ENCODE measurements at places on chromosomes 2 and 18.

- DNase-seq, result no peak
Measured at GRCh38 chr18:62398291-62398690, 73.2 kb downstream of the TNFRSF11A start.

DNA sequence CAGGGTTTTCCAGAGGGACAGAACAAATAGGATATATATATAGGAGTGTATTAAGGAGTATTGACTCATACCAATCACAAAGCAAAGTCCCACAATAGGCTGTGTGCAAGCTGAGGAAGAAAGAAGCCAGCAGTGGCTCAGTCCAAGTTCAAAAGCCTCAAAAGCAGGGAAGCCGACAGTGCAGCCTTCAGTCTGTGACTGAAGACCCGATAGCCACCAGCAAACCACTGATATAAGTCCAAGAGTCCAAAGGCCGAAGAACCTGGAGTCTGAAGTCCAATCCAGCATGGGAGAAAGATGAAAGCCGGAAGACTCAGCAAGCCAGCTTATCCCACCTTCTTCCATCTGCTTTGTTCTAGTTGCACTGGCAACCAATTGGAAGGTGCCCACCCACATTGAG is 39.0 kb upstream of the GPD2 start:
- DNase-seq, result no peak

- DNase-seq, result no peak
Measured at GRCh38 chr2:96664366-96664925, 21.9 kb downstream of the FER1L5 start.

DNA sequence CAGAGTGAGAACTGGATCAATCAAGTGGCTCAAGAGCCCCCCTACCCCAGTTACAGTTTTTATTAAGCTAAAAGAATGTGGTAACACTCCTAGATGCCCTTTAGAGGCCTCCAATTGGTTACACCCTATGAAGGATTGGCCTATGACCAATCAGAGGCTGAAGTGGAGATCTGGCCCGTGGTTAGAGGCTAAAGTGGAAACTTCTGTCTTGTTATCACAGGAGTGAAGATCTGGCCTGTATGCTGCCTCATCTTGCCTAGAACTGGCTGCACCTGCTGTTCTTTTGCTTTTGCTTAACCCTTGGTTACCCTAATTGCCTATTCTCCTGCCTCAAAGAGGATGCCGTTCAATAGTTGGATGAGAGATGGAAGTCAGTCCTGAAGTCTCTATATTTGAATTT is 100.1 kb upstream of the MAP2 start:
- no peak for DNase-seq

- no peak for DNase-seq
Measured at GRCh38 chr2:112787729-112788393, 3.6 kb upstream of the IL1A start.

GRCh38 chr2:39217192-39217550 is 26.6 kb downstream of the CDKL4 start:
- no peak for DNase-seq

DNA sequence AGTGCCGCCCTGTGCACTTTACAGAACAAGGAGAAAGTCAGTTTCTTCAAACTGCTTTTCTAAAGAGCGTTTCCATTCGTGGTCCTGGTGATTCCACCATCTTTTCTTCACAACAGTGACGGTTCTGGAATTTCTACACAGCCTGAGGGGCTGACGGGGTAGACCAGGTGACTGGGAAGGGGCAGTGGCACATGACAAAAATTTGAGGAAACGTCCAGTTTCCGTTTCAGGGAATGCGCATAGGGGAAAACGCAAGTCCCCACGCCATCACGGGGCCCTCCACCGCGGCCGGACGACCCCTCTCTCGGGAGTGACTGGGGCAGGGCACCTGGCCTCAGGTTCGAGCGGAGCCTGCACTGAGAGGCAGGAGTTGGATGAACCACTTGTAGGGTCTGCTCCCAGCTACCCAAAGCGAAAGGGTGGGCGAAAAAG is 980 bp upstream of the SPTBN1 start:
- DNase-seq, result no peak

GRCh38 chr2:190418727-190419126 is 10.6 kb downstream of the MFSD6 start:
- no peak for DNase-seq

- DNase-seq, result no peak
Measured at GRCh38 chr2:190912726-190913125, 32.1 kb downstream of the GLS start.

DNA sequence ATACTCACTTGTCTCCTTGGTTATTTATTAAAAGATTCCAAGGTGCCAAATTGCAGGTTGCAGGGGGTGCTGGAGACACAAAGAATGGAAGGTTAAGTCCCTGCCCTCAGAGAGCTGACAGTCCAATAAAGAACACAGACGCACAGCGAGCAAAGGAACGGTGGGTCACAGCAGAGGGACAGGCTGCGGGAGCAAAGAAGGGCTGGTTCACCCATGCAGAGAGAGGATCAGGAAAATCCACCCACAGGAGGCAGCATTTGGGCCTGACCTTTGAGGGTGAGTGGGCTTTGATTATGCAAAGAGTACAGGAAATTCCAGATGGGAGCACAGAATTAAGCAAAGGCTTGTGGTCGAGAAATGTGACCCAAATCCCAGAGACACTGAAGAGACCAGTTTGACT is 45.0 kb downstream of the ZBTB7C start:
- DNase-seq, result no peak

DNA sequence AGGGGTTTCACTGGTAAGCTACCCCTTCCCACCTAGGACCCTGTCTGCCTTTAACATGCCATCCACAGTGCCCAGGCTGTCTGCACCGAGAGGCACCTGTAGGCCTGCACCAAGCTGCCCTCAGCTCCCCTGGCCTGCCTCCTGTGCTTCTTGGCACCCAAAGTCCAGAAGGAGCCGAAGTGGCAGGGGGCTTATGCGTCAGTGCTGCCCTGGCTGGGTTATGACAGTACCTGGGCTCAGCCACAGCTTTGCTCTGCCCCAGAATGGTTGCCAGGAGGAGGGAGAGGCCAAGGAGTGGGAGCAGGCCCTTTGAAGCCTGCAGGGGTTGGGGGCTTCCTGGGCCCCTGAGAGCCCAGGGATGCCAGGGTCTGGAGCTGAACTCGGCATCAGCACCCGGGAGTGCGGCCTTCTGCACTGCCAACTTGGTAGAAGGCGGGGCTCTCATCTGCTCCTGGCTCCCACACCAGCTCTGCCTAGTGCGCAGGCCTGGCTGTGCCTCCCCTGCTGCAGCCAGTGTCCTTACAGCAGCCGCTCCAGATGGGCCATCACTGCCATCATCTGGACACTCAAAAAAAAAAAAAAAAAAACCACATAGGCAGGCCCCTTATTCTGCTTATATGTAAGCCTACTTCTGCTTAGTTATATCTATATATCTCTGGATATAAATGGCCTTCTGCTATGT is 155.4 kb downstream of the THSD7B start:
- DNase-seq, result no peak

- no peak for DNase-seq
Measured at GRCh38 chr18:42781298-42781815, 334.1 kb downstream of the RIT2 start.

- no peak for DNase-seq
Measured at GRCh38 chr2:170238776-170239175, 60.8 kb downstream of the MYO3B start.

DNA sequence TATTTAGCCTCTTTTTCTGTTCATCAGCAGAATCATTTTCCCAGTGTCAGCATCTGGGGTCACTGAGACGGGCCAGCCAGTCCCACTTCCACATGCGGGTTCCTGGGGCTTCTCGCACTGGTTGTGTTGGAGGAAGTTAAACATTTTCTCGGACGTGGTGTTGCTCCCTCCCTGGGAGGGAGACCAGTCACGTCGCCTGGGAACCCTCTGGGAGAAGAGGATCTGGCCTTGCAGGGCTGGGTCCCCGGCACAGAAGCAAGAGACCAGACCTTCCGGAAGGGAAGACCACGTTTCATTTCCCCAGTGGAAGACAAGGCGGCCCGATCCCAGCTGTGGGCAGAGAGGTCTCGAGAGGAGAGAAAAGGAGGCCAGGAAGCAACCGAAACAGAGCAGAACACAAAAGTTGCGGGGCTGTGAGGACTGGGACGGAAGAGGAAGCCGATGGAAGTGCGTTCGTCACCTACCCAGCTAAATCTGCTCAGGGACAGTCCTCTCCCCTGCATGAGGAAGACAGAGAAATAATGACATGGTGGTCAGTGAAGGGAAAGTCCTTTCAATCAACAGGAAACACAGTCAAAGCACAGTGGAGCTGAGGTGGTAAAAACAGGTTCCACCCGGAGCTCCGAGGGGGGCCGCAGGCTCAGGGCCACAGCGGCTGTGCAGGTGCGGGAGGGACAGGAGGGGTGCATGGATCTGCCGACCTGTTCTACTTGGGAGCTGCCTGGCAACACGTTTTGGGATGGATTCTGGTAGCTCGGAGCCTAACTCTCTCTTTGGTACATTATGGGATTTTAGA is 144.4 kb downstream of the MBP start:
- DNase-seq, result no peak

GRCh38 chr18:26386002-26386401 is 159.8 kb downstream of the TAF4B start:
- DNase-seq, result peak; percentile 20

GRCh38 chr2:212109217-212109616 is 429.4 kb downstream of the ERBB4 start:
- DNase-seq, result no peak

DNA sequence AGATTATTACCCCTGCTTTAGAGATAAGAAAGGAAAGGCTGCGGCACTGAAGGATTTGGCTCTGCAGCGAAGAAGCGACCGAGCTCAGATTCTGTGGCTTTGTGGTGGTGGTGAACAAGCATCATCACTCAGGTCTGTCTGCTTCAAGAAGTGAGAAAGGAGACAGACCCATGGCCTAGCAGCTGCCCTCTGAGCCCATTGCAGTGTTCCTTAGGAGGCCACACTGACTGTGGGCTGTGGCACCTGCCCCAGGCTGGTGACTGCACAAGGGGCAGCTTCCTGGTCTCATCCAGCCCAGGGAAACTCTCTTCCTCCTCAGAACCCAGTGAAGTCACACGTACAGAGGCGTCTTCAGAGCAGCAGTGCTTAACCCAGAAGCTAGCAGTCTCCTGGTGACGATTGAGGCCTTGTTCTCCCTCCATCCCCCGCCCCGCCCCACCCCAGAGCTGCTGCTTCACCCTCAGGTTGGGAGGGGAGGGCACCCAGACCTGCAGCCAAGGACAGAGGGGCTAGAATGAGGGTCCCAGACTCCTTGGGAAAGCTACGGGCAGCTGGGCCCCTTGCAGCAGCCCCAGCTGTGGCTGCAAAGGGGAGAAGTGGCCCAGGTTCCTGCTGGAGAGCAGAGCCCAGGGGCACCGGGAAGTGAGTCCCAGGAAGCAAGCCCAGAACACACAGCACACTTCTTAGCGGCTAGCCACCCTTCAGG is 22.2 kb downstream of the BIN1 start:
- no peak for DNase-seq

GRCh38 chr2:30732376-30732775 is 74.9 kb downstream of the CAPN13 start:
- no peak for DNase-seq

GRCh38 chr18:56468396-56468795 is 170.0 kb downstream of the TXNL1 start:
- no peak for DNase-seq

GRCh38 chr2:8750221-8750620 is 68.4 kb downstream of the ID2 start:
- no peak for DNase-seq

GRCh38 chr2:158926478-158926948 is 41.9 kb upstream of the TANC1 start:
- DNase-seq, result peak; percentile 44

GRCh38 chr2:28956415-28956826 is 24.7 kb upstream of the TOGARAM2 start:
- no peak for DNase-seq

DNA sequence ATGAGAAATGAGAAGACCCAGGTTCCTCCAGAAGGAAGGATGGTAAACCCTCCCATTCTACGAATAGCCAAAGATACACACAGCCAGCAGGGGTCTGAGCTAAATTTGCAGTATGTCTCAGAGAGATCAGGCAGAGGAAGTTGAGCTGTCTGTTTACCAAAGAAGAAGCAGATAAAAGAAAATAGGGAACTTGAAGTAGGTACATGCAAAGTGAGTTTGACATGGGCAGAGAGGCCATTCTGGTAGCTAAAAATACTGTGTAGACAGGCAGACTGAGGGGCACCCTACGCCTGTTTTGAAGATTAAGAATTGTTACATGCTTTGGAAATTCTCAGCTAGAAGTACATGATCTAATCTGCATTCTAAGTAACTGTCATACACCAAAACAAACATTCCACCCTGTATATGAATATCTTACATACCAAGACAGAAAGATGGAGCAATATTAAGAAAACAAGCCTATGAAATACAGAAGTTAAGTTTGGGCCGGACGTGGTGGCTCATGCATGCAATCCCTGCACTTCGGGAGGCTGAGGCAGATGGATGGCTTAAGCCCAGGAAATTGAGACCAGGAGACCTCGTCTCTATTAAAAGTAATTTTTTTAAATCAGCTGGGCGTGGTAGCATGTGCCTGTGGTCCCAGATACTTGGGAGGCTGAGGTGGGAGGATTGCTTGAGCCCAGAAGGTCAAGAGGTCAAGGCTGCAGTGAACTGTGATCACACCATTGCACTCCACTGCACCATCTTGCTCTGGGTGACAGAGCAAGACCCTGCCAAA is 157.9 kb downstream of the ANKRD44 start:
- no peak for DNase-seq

DNA sequence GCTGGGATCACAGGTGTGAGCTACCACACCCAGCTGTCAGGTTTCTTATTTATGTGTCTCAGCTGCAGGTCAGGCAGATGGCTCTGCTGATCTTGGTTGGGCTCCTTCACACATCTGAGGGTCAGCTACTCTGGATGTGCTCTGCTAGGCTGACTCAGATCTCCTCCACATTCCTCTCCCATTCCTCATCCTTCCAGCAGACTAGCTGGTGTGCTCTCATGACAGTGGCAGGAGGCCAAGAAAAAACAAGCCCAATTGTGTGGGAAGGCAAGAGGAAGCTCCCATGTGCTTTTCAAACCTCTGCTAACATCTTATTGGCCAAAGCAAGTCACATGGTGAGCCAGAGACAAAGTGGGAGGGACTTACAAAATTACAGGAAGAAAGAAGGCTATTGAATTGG is 11.7 kb upstream of the MSH6 start:
- peak; percentile 88 for DNase-seq

DNA sequence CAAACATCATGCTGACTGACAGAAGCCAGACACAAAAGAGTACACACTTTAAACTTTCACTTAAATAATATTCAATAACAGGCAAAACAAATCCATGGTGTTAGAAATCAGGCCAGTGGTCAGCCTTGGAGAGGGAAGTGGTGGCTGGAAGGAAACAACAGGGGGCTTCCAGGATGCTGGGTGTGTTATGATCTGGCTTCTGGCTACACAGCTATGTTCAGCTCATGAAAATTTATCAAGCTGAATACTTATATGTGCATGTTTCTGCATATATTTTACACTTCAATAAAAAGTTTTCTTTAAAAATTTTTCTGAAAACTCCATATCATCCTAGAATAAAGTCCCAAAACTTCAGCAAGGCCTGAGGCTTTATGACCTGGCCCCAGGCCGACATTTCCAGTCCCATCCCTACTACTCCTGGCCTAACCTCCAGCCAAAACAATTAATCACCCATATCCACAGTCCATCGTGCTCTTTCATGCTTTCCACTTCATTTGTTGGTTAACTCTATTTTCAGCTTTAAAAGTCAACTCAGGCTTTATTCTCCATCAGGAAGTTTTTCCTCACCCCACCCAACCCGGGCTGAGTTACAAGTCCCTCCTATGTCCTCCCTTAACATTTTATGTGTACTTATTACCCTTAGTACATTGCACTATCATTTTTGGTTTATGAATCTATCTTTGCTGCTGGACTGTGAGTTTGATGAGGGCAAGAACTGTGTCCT is 27.9 kb upstream of the SPTBN1 start:
- DNase-seq, result peak; percentile 16

Data from epithelial cell of proximal tubule (primary cell).